ENCODE measurements at places on chromosomes 12 and 14. TPM values are rescaled to one million over a fixed set of nuclear protein-coding genes. Genes with fewer than 3 reads are reported as not detected.

The FCF1 gene
- 38.0 TPM for total RNA-seq

The MAP4K5 gene
- total RNA-seq: 145 TPM

The EEA1 gene
- 53.7 TPM for total RNA-seq

- DNase-seq: no peak
Measured at GRCh38 chr14:103763730-103764488, 48.3 kb downstream of the ZFYVE21 start.

GRCh38 chr12:96070670-96071279 lies 35.4 kb upstream of the LTA4H start:
- DNase-seq: no peak

- DNase-seq: no peak
Measured at GRCh38 chr12:53476769-53477209, 22.5 kb downstream of the MAP3K12 start.

- no peak for DNase-seq
Measured at GRCh38 chr12:47979166-47979565, 15.8 kb downstream of the TMEM106C start.

DNA sequence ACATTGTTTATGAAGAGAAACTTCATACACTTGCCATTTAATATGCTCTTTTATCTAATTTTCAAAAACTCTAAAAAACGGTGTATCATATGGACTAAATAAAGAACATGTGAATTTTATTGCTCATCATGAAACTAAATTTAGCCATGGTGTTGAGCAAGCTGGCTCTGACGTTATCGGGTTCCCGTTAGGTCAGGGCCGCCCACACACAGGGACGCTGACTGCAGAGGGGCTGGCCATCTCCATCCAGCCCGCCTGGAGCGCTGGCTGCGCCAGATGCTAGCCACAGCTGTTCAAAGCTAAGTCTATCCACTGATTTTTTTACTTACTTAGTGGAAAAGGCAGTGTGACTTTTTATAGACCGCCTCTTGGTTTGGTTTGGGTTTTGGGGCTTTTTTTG lies 36.5 kb upstream of the DYNC1H1 start:
- no peak for DNase-seq

DNA sequence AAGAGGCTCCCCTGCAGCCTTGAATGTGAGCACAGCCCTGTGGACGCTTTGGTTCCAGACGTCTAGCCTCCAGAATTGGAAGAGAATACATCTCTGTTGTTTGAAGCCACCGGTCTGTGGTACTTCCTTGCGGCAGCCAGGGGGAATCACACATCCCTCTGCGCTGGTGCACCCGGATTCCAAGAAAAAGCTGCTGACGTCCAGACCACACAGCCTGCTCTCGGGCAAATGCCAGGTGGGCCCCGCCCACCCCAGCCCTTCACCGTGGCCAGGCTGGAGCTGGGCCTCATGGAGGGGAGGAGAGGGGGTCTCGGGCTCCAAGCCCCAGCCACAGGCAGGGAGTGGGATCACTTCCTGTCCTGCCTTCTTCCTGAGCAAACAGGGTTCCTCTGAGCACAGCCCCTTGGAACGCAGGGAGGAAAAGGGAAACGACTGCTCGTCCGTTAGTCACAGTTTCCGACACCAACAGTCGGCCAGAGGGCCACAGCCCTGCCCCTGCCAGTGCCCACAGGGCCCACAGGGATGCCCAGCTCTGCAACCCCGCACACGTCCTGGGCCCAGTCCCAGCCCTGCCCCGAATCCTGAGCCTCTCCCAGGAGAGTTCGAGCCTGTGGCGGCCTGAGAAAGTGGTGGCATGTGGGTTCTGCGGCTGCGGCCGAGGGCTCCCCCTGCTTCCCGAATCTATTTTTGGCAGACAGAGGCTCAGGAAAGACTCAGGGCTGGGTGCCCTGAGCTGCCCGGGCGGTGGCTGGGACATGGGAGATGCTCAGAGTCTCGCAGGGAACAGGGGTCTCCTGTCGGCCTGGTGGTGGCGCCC lies 85.3 kb downstream of the RFLNA start:
- DNase-seq: no peak

GRCh38 chr12:81296556-81297305 lies 218.9 kb downstream of the ACSS3 start:
- DNase-seq: no peak

GRCh38 chr14:94655169-94655710 lies 43.0 kb downstream of the SERPINA3 start:
- peak; percentile 43 for DNase-seq

GRCh38 chr14:38592764-38593442 lies 337.0 kb upstream of the CLEC14A start:
- DNase-seq: no peak

- DNase-seq: no peak
Measured at GRCh38 chr12:77745624-77746023, 85.1 kb upstream of the NAV3 start.

- DNase-seq: no peak
Measured at GRCh38 chr14:94445003-94445402, 7.6 kb downstream of the SERPINA11 start.

Data from urinary bladder (tissue), 4 donors.